NCI-H460 (cell line): ENCODE measurements at places on chromosomes 1 and 21.
A peak's percentile ranks its signal among the peaks of the same experiment; 100 is the strongest.

DNA sequence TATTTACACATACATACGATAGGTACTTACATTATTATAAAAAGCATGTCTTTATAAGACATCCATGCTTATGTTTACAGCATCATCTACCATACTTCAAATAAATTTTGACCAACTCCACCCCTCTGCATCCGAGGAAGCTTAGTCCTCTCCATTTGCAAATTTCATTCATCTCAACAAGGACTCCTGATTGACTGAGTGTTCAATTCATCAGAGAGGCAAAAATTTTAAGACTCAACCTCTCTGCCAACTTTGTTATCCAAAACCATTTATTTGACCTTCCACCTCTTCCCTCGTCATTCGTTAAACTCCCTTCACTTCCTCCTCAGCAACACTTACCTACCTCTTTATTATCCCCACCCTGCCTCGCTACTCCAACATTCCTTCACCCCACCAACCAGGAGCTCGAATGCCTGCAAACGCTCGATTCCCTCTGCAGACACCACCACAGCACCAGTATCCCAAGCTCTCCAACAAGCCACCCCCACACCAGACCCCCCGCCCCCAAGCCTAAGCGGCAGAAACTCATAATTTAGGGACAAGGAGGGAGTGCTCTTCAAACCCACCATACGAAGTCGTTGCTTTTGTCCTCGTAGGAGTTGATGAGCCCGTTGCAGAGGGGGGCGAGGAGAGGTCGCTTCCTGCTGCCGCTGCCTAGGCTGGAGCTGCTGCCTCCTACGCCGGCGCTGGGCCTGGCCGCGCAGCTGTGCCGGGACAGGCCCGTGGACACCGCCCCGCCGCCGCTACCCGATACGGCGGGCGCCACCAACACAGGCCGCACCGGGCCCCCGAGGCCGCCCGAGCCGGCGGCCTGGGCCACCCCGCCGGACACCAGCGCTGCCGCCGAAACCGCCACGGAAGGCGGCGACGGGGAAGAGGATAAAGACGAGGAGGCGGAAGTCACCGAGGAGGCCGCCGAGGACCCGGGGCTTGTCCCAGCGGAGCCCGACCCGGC is 803 bp downstream of the COP1 start:
- DNase-seq, result peak; percentile 7

- no peak for DNase-seq
These were observed 32.3 kb downstream of the LRRC53 start for GRCh38 chr1:74480068-74480467.

DNA sequence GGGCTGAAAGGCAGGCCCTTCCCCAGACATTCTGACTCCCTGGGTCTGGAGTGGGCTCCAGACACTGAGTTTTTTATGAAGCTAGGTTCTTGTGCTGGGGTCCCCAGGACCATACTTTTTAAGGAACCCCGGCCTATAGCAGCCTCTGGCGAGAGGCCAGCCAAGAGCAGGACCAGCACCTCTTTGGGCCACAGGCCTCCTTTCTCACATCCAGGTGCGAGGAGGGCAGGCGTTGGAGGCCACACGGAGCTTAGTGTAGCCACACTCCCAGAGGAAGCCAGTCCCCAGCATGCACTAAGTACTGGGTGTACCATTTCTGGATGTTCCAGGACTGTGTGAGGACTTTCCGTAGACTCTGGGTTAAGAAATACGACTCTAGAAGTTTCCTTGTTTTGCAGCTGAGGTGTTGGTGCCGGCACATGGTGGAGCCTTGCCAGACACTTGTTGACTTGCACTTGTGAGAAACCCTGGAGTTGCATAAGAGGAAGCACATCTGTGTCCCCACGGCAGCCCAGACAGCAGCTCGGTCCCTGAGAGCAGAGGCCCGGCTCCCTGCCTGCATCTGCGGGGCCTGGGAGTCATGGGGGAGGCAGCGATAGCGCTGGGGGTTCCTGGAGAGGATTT is 122.2 kb upstream of the VAMP3 start:
- DNase-seq, result no peak

- no peak for DNase-seq
These were observed 6.5 kb downstream of the S100A9 start for GRCh38 chr1:153364156-153364555.

- DNase-seq, result no peak
These were observed 7.0 kb downstream of the DYRK1A start for GRCh38 chr21:37373539-37373938.

DNA sequence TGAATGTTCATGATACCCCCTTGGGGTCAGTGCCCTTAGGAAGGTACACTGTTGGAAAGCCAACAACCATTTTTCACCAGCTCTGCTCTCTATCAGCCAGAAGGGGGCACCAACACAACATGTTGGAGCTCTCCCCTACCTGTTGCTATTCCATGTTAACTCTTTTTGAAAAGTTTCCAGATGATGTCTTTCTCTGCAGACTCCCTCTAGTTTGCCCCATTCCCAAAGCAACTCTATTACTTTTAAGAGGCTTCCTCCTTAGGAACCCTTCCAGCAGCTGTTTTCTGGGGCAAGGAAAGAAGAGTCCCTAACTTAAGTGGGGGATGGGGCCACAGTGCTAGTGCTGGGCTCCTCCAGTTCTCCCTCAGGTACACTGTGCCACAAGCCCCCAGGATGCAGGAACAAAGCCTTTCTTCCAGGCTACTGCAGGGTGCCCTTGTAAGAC is 22.9 kb upstream of the NDC1 start:
- peak; percentile 46 for DNase-seq

DNA sequence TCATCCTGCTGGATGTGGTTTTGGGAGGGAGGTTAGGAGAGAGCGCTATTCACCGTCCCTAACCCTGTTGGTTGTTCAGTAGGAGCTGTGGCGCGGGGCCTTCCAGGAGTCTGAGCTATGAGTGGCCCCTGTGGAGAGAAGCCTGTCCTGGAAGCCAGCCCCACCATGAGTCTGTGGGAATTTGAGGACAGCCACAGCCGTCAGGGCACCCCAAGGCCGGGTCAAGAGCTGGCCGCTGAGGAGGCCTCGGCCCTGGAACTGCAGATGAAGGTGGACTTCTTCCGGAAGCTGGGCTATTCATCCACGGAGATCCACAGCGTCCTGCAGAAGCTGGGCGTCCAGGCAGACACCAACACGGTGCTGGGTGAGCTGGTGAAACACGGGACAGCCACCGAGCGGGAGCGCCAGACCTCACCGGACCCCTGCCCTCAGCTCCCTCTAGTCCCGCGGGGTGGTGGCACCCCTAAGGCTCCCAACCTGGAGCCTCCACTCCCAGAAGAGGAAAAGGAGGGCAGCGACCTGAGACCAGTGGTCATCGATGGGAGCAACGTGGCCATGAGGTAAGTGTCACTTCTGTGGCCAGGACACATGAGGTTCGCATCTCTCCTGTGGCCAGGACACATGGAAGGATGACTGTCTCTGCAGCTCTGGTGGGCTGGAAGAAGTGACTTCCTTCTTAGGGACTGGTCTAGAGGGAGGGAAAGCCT is 1.2 kb downstream of the ZC3H12A start:
- DNase-seq, result no peak

- DNase-seq, result no peak
These were observed 31.5 kb downstream of the TNFSF4 start for GRCh38 chr1:173175514-173176145.

DNA sequence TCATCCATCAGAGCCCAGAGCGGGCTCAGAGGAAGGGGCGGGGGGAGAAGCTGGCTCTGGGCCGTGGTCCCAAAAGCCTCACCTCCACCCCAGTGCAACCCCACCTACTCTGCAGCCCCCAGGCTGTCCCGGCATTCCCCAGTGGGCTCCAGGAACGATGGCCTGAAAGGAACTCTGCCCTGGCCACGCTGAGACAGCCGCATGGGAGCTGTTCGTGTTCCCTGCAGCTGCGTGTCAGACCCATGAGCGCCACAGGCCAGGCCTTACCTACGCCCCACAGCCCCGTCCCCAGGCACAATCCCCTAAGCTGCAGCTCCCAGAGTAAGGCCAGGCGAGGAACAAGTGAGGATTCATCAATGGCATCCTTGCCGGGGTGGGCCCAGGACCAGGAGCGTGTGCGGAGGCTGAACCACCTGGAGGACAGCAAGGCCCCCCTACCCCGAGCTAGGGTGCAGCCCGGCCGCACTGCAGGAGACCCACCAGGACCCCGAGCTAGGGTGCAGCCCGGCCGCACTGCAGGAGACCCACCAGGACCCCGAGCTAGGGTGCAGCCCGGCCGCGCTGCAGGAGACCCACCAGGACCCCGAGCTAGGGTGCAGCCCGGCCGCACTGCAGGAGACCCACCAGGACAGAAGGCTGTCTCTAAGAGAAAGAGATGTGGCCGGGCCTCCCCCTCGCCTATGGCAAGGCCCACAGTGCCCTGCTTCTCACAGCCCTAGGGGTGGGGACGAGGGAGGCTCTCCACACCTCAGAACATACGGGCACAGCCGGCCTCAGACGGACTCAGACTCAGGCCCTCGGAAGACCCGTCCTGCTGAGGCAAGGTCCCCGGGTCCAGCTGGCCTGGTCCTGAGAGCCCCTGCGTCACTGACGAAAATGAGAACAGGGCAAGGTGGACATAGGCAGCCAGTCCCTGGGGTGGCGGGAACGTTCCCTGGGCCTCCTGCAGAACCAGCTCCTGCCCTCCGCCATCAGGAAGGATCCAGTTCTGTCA is 26.5 kb upstream of the ARHGEF16 start:
- DNase-seq, result no peak

DNA sequence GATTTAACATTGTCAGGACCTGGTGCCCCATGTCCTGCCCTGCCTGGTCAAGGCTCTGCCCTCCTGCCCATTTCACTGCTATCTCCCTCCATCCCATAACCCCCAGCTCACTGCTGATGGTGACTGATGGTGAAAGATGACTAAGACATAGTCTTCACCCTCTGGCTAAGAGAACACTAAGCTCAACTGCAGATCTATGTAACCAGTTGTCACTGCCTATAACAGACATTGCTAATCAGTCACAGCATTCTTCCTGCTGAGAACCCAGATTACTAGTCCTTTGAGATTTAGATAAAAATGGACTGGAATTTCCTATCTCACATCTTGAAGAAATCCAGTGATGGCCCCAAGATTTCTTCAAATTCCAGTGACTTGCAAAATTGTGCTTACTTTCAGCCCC is 8.0 kb upstream of the ZNF362 start:
- DNase-seq, result no peak

DNA sequence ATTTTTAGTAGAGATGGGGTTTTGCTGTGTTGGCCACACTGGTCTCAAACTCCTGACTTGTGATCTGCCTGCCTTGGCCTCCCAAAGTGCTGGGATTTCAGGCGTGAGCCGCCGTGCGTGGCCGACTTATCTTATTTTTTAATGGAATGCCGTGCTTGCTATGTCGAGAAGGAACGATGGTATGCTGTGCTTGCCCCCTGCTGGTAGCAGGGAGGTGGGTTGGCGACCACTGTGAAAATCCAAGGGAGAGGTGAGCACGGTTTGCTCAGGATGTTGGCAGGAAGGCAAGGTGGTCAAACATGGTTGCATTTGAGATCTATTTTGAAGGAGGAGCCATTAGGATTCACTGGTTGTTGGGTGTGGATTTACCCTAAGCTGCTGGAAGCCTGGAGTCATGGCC is 45.8 kb upstream of the RCC2 start:
- no peak for DNase-seq

GRCh38 chr1:58898739-58899586 is 115.1 kb upstream of the JUN start:
- DNase-seq, result no peak

- DNase-seq, result no peak
These were observed 3.6 kb upstream of the COL11A1 start for GRCh38 chr1:103111926-103112325.

- DNase-seq, result no peak
These were observed 197.8 kb downstream of the PBX1 start for GRCh38 chr1:164756741-164757140.

DNA sequence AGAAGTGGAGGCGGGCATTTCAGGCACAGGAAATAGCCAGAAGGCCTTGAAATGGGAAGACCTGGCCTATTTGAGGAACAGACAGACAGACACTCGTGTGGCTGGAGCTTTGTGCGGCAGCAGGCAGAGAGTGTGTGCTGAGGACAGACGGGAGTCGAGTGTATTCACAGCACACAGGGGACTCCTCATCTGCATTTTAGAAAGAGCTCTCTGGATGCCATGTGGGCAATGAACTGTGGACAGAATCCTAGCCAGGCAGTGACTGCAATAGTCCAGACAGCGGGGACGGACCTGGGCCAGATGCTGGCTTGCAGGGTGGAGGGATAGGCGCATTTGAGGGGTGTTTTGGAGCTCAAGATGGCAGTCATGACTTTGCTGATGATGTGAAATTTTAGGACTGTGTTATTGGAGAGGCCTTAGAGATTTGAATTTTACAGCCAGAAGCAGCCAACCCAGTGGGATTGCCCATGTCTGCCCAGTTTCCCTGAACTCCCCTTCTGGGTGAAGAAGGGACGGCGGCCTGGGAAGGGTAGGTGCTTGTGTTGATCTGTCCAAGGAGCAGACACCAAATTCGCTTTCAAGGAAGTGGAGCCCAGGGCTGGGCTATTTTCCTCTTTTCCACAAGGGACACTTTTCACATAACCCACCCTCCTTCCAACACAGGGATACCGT is 43.7 kb downstream of the CHAF1B start:
- DNase-seq, result no peak

DNA sequence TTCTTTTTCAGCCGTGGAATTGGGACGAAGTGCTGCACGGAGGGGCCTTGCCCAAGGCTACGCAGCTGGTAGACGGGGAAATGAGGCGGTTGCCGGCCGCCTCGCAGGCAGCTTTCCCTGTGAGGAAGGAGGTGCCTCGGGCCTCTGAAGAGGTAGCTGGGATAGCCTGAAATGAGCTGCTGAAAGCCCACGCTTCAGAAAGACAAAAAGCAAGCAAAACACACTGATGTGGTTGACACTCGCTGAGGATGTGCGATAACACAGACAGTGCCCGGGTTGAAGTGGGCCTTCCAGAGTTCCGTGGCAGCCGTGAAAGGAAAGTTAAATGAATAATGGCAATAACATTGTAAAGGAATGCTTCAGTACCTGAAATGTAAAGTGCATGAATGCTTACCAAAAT is 47.2 kb downstream of the S1PR1 start:
- DNase-seq, result no peak

DNA sequence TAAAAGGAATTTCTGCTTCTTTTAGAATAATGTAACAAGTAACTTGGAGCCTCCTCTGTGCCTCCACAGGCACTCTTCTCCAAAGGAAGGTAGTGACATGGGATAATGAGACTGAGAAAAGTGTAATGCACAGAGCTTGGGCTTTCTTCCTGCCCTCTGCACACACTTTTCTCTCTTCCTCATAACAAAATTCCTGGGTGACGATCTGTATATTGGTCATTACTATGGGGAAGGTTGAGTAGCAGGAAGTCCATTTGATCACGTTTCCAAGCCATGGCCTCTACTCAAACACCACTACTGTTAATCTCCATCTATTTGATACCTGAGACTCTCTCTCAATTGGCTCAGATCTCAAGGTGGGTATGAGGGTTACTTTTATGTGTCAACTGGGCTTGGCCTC is 113.9 kb downstream of the GRIK1 start:
- DNase-seq, result no peak

DNA sequence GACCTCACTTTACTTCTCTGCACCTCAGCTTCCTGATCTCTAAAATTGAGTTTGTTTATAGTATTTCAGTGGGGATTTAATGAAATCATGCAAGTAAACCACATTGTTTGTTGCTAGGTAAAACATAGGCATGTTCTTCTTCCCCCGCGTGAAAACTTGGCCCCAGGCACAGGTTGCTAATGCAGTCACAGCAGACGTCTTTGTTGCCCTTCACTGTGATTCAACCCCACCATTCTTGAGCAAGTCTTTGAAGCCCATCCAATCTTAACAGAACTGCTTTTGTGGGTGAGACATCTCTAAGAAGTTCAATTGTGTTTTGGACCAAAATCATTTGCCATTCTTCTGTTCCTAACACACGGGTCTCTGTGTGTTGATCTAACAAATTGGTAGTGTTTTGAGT is 185.5 kb downstream of the ZNF281 start:
- no peak for DNase-seq

GRCh38 chr1:161172776-161173376 is 4.4 kb downstream of the B4GALT3 start:
- no peak for DNase-seq
